Breast epithelium (tissue), 4 donors: ENCODE measurements at places on chromosomes 6 and 20.

- no peaks in the 10 kb centered on the region for H3K36me3 ChIP-seq
- peaks cover 14% of the 10 kb centered on the region for H3K4me1 ChIP-seq
- H3K4me3 ChIP-seq = peak within 1 kb of the TSS; percentile 67
- H3K27ac ChIP-seq = peak within 1 kb of the TSS; percentile 95
- peak; percentile 87 for DNase-seq
Observed at GRCh38 chr6:42142118-42142835, at the start of gene C6orf132. TSS of gene C6orf132 (minus strand) at chr6:42142620. CDS start at chr6:42142444, 176 bp downstream.

DNA sequence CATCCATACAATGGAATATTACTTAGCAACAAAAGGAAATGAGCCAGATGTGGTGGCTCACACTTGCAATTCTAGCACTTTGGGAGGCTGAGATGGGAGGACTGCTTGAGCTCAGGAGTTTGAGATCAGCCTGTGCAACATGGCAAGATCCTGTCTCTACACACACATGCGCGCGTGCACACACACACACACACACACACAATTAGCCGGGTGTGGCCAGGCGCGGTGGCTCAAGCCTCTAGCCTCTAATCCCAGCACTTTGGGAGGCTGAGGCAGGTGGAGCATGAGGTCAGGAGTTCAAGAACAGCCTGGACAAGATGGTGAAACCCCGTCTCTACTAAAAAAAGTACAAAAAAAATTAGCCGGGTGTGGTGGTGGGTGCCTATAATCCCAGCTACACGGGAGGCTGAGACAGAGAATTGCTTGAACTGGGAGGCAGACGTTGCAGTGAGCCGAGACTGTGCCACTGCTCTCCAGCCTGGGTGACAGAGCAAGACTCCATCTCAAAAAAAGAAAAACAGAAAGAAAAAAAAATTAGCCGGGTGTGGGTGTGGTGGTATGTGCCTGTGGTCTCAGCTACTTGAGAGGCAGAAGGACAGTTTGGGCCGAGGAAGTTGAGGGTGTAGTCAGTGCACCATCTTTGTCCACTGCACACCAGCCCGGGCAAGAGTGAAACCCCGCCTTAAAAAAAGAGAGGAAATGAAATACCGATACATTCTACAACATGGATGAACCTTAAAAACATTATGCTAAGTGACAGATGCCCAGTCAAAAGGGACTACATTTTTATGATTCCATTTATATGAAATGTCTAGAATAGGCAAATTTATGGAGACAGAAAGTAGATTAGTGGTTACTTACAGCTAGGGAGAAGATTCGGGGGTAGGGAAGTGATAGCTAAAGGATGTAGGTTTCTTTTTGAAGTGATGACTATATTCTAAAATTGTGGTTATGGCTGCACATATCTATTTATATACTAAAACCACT lies 52.5 kb downstream of the RBL1 start:
- H3K27ac ChIP-seq = no peak overlapping the region
- H3K4me3 ChIP-seq = no peak overlapping the region
- DNase-seq = no peak
- no peaks in the 10 kb centered on the region for H3K27me3 ChIP-seq

DNA sequence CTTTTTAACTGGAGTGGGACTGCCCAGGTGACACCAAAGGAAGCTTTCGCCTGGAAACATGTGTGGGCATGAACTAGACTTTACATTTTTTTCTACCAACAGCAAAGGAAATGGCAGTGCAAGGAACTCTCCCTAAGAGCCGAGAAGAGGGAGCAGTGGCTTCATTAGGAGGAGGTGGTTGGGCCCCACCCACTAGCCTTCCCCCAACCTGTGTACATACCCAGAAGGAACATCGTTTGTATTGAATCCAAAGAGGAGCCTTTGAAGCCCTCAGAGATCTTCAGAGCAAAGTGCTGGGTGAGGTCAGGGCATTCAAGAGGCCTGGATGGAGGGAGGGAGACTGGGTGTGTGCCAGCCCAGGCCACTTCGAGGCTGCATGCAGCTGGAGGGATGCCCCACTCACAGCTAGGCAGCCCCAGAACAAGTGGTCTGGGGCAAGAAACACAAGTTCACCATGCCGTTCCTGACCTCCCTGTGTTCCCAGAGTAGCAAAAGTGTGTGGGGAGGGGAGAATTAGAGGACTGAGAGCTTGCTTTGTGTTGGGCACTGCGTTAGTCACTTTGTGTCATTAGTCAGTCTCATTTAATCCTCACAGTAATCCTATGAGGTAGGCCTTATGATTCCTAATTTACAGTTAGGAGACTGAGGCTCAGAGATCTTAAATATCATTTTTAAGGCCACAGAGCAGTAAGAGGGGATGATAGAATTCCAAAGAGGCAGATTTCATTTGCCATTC lies 191.6 kb upstream of the SUPT3H start:
- no peak for DNase-seq
- no peaks in the 10 kb centered on the region for H3K36me3 ChIP-seq

DNA sequence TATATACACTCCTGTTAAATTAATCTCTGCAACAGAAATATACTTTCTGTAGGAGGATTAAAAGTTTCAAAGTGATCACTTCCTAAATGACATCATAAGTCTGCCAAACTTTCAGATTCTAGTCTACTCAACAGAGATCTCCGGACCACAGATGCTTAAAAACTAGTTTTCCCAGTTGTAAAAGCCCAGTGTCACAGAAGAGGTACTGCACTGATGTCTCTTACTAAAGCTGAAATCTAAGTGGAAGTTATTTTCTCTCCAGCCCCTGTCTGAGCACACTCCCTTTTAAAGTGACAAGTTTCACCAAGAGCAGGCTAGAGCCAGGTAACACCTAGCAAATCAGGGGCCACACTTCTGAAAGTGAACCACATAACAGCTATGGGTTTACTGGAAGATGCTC lies 71.6 kb upstream of the DST start:
- DNase-seq = no peak
- H3K27ac ChIP-seq = peak overlapping the region; percentile 30
- no peak overlapping the region for H3K4me3 ChIP-seq
- H3K27me3 ChIP-seq = no peaks in the 10 kb centered on the region

DNA sequence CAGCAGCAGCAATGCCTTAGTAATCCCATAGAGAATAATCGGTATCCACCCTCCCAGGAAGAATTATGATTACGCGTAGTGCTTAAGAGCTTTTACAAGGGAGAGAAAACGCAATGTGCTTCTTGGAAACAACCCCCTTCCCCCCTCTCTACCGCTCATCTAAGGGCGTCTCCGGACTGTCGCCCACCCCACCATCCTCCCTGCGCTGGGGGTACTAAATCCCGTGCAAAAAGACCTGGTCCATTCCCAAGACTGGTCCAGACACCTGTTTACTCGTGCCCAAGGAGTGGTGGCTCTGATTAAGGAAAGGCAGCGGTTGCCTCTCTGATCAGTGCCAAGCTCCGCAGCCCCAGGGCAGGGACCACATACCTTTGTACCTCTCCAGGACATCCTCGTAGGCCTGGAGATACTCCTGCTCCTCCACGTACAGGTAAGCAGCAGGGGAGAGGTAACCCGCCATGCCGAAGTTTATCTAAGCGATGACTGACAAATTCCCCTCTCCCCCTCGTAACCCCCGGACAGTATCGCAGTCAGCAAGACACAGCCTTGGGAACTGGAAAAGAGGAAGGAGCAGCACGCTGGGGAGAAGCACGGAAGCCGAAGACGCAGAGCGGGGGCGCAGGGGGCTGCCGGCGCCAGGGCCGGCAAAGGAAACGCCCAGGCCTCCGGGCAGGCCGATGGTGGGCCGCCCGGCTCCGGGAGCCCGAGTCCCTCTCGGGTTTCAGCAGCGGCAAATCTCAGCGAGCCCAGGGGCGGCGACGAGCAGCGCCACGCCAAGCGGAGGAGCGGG lies 112.0 kb upstream of the BEND6 start:
- no peaks in the 10 kb centered on the region for H3K36me3 ChIP-seq
- H3K27ac ChIP-seq = peak overlapping the region; percentile 74
- H3K27me3 ChIP-seq = peaks cover 4% of the 10 kb centered on the region
- no peaks in the 10 kb centered on the region for H3K4me1 ChIP-seq
- peak overlapping the region; percentile 91 for H3K4me3 ChIP-seq

DNA sequence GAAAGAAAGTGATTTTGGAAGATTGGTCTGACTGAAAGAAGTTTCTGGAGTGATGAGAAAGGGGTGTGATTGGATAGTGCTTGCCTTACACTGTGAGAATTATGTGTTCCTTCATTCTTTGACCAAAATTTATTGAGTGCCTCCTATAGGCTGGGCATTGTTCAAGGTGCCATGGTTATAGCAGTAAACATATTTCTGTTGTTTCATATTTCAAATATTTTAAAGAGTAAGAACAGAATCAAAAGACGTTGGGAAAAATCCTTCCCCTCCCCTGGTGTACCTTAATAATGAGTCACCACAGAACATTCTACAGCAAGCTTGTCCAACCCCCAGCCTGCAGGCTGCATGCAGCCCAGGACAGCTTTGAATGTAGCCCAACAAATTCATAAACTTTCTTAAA lies 78.6 kb downstream of the GCLC start:
- H3K4me3 ChIP-seq = no peak overlapping the region
- peak; percentile 41 for DNase-seq
- H3K4me1 ChIP-seq = peaks cover 9% of the 10 kb centered on the region
- no peaks in the 10 kb centered on the region for H3K36me3 ChIP-seq
- no peaks in the 10 kb centered on the region for H3K27me3 ChIP-seq
- peak overlapping the region; percentile 93 for H3K27ac ChIP-seq

DNA sequence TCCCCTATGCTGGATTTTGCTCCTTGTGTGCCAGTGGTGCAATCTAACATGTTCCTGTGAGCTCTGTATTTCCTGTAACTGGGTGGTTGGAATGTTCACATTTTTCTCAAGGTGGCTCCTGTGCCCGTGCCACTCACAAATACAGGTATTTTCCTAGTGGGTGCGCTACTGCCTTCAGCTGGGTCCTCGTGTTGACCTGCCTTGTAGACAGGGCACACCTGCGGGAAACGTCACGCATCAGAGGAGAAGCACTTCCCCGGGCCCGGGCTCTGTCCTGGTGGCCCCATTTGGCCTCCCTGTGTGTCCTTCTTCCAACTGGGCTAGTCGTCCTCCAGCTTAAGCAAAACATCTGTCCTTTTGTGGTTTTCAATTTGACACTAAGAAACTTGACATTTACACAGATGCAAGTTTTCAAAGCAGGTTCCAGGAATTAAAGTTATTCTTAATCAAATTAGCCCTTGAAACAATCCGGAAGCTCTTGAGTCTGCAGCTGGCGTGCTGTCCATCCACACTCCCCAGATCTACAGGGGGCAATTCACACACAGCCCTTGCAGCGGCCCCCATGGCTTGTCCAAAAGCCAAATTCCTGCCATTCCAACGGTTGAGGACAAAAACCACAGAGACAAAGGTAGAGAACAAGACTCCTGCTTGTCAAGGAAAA lies 275.1 kb downstream of the CDC5L start:
- no peaks in the 10 kb centered on the region for H3K27me3 ChIP-seq
- H3K4me1 ChIP-seq = peaks cover 10% of the 10 kb centered on the region
- no peaks in the 10 kb centered on the region for H3K36me3 ChIP-seq
- peak overlapping the region; percentile 66 for H3K27ac ChIP-seq

DNA sequence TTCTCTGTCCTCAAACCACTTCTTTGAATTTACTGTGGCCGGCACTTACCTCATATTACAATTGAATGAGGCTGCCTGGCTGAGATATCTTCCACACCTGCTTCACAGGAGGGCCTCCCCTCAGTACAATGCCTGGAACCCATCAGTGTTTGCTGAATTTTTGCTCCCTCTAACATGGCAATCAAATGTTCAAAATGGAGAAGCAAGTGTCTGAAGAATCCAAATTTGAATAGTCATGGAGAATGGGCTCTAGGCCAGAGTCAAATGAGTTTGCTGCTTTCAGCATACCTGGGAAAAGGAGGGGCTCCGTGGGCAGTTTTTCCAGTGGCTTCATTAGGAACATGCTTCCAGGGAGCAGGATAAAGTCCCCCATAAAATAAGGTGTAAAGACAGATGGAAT lies 564.8 kb downstream of the UTRN start:
- DNase-seq = no peak
- no peak overlapping the region for H3K27ac ChIP-seq
- no peak overlapping the region for H3K4me3 ChIP-seq
- H3K27me3 ChIP-seq = no peaks in the 10 kb centered on the region
- H3K36me3 ChIP-seq = peaks cover 6% of the 10 kb centered on the region
- H3K4me1 ChIP-seq = no peaks in the 10 kb centered on the region

DNA sequence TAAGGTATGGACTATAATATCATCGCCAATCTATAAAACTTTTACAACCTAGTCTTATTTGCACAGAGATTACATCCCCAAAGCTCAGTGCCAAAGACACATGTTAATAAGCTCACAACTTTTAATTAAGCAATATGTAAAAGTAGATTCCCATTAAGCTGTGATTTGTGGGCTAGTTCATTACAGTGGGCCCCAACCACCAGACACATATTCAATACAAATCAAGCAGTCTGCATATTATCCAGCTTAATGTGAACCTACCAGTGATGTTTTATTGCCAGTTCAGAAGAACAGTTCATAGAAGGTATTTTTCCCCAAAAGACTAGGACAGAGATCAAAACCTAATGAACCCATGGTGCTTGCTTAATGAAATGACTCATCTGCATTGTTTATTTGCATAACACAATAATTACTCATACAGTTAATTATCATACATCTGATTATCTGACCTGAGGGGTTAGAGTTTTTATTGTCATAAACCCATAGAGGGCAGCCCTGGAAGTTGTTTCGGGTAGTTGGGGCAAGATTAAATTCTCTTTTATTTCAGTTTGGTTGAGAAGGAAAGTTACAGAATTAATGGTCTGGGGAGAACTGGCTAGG lies 831.0 kb downstream of the TFAP2A start:
- H3K27ac ChIP-seq = no peak overlapping the region
- no peaks in the 10 kb centered on the region for H3K27me3 ChIP-seq
- H3K4me3 ChIP-seq = no peak overlapping the region
- H3K36me3 ChIP-seq = no peaks in the 10 kb centered on the region
- no peaks in the 10 kb centered on the region for H3K4me1 ChIP-seq
